ENCODE measurements at places on chromosomes 12 and 14.

DNA sequence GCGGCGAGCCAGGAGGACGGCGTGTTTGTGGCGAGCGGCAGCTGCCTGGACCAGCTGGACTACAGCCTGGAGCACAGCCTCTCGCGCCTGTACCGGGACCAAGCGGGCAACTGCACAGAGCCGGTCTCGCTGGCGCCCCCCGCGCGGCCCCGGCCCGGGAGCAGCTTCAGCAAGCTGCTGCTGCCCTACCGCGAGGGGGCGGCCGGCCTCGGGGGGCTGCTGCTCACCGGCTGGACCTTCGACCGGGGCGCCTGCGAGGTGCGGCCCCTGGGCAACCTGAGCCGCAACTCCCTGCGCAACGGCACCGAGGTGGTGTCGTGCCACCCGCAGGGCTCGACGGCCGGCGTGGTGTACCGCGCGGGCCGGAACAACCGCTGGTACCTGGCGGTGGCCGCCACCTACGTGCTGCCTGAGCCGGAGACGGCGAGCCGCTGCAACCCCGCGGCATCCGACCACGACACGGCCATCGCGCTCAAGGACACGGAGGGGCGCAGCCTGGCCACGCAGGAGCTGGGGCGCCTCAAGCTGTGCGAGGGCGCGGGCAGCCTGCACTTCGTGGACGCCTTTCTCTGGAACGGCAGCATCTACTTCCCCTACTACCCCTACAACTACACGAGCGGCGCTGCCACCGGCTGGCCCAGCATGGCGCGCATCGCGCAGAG is 873 bp downstream of the PLXNC1 start:
- no peak for DNase-seq

DNA sequence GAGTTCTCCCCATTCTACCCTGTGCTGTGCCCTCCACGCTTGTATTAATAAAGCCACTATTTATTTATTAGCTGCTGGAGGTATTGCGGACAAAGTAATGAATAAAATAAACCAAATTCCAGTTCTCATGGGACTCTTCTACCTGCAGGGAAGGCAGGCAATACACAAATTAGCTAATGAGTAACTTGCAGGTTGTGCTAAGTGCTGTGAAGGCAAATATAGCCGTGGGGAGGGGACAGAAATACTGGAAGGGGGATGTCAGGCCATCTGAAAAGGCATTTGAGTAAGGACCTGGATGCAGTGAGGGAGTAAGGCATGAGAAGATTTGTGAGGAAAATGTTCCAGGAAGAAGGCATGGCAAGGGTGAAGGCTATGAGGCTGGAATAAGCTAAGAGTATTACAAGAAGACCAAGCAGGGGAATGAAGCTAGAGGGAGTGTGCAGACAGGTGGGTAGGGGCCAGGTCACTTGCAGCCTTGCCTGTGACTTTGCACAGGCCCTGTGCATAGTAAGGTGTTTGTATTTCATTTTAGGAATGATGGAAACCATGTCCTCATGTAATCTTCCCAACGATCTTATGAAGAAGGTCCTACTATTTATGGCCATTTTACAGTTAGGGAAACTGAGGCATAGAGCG is 167.5 kb downstream of the PTPN11 start:
- DNase-seq = no peak

- no peak for DNase-seq
Observed at GRCh38 chr12:118326991-118327390, 45.7 kb downstream of the TAOK3 start.

DNA sequence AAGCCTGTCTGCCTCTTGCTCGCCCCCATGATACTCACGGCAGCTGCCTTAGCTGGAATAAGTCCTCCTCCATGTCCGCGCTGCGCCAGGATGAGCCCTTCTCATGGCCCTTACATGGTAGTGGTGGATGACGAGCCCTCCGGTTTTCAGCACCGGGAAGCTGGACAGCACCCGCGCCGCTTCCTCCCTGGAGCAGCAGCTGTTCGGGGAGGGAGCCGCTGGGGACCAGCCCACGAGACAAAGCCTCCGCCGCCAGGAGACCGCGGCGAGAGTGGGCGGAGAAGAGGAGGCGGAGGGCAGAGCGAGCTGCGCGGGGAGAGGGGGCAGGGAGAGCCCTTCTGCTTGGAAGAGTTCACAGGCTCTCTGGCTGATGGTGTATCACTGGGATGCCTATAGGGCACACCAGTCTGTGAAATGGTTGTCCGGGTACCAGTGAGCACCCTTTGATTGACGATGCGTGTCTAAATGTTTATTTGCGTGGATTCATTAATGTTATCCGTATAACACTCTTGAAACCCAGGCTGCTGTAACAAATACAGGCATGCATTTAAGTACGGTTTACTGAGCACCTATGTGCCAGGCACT is at the start of gene SVOP:
Gene SVOP, minus strand, starts transcription at position 273 of the 585 bp plus-strand sequence. Its CDS starts 200 bp downstream, at position 73.
- DNase-seq = peak; percentile 50

- DNase-seq = no peak
Observed at GRCh38 chr12:97943359-97943758, 480.8 kb downstream of the RMST start.

DNA sequence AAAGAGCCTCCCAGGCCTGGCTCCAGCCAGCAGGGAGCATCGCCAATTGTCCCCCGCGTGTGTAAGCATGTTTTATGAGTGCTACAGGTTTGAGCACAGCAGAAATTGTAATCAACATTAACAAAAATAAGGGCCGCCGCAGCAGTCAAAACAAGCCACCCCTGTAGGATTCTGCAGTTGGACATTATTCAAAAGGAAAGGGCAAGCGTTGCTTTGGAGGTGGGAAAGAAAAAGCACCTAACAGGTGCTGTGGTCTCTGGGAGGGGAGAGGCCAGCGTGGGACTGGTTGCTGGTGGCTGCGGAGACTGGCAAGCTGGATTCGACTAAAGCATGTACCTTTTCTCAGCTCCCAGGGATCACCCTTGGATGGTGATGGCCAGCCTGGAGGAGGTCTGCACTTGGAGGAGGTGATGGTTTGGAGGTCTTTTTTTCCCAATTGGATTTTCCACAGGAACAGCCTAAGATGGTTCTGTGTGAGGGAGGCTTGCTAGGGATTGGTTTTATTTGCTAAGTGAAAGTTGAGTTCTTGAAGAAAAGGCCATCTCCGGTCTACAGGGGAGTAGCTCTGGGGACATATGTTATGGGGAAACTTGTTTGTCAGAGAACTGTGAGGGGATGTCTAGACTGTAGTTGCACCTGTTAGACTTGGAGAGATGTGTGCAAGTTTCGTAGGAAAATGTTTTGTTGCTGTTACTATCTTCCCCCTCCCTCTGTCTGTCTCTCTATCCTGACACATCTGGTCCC is 2.0 kb downstream of the DYRK2 start:
- peak; percentile 17 for DNase-seq

- no peak for DNase-seq
Observed at GRCh38 chr14:94379291-94380224, 8.8 kb downstream of the SERPINA1 start.

- DNase-seq = peak; percentile 94
Observed at GRCh38 chr14:49512147-49512551, 74.0 kb downstream of the RPS29 start.
